ENCODE measurements at places on chromosomes 5 and 9. TPM values are rescaled to one million over a fixed set of nuclear protein-coding genes. Genes with fewer than 3 reads are reported as not detected.

The IFNB1 gene
- not detected for total RNA-seq

The FBXL7 gene
- total RNA-seq, result 7.3 TPM

The TEX53 gene
- total RNA-seq, result not detected

The HSPA4 gene
- 129 TPM for total RNA-seq

The NDUFAF2 gene
- 20.7 TPM for total RNA-seq

The SEMA5A gene
- total RNA-seq, result 12.5 TPM

Data from smooth muscle cell of trachea (primary cell).